Neural crest cell (in vitro differentiated cells): ENCODE measurements at places on chromosomes 3 and 15.
A peak's percentile ranks its signal among the peaks of the same experiment; 100 is the strongest.

- DNase-seq = no peak
These were observed 13.3 kb downstream of the ARMC8 start for GRCh38 chr3:138200424-138200823.

- DNase-seq = no peak
These were observed 210.1 kb upstream of the NR2E3 start for GRCh38 chr15:71600237-71600636.

DNA sequence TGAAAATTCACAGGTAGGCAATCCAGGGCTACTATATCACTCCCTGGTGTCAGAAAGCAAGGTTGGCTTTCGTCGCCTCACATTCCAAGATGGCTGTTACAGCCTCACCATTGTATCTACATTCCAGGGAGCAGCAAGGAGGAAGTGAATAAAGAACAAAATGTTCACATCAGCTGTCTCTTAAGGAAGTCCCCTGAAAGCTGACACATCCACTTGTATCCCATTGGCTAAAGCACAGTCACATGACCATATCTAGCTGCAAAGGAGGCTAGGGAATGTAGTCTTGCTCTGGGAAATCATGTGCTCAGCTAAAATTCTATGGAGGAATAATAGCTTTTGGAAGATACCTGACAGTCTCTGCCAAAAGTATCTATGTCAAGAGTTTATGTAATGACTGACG is 12.8 kb upstream of the GATA2 start:
- no peak for DNase-seq

GRCh38 chr15:63146684-63147083 is 10.6 kb downstream of the RPS27L start:
- no peak for DNase-seq

DNA sequence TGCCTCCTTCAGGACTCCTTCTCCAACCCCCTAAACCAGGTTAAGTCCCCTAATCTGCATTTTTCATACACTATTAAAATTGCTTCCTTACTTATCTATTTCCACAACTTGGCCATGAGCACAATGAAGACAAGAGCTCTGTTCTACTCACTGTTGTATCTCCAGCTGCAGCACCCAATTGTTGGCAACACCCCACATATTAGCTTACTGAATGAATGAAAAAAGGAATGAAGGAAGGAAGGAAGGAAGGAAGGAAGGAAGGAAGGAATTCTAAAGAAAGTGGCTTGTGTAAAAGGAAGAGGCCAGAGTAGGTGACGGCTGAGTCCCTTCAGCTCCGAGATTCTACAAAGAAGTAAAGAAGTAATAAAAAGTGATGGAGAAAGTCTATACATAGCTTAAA is 444.7 kb downstream of the ERC2 start:
- DNase-seq = no peak

DNA sequence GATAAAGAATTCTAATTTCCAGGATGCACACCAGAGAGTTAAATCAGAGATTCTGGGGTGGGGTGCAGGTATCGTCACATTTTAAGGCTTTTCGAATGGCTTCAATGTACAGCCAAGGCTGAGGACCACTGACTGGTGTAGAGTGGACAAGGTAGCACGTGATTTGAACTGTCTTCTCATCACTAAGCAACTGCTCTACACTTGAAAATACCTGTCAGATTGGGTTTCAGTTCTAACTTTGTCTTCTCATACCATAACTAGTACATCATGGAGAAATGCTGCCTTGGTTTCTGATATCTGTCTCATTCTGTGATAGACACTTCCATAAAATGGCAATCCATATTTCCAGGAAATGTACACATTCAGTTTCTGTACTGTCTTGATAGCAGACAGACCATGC is 58.0 kb upstream of the MRPL3 start:
- no peak for DNase-seq

- no peak for DNase-seq
These were observed 103.3 kb downstream of the IL1RAP start for GRCh38 chr3:190617185-190617584.

DNA sequence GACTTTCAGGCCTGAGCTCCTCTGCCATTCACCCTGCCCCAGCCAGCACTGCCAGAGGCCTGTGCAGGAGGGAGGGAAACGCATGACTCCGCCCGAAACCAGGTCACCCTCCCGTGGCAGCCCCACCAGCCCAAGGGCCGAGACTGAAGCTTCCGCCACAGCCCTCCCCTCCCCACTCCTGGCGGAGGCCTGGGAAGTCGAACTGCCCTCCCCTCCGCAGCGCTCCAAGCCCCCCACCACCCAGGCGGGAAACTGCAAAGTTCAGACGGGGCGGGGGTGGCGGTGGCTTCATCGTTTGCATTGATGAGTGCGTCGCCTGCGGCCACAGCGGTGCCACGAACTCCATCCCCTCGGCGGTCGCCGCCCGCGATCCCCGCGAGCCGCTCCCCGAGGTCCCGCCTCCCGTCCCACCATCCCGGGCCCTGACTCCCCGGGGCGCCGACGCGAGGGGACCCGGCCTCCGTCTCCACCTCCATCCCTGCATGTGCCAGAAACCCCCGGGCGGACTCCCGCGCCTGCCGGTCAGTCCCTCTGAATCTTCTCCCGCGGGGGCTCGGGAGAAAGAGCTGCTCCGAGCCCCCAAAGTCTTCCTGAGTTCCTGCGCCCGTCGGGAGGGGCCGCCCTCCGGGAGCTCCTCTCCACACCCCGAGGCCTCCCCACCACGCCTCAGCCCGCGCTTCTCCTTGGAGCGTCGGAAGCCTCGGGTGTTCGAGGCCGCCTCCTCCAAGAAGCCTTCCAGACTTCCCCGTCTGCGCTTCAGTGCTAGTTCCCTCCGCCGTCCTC is 698 bp downstream of the MELTF start:
- DNase-seq = no peak

DNA sequence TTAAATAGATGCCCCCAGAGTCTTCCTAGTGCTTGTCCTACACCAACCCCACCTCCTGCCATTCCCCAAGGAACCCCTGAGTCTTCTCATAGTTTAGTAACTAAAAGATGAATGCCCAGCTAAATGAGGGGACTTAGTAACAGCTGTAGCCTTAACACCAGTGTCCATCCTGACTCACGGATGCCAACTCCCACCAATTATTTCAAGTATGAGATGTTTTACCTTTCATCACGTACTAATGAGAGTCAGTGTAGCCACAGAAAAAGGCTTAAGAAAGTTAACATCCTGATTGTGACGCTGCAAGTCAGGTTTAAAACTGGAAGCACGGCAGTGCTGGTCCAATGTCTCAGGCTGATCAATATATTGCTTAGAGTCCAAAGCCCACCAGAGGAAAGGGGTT is 109.9 kb downstream of the FMN1 start:
- no peak for DNase-seq

DNA sequence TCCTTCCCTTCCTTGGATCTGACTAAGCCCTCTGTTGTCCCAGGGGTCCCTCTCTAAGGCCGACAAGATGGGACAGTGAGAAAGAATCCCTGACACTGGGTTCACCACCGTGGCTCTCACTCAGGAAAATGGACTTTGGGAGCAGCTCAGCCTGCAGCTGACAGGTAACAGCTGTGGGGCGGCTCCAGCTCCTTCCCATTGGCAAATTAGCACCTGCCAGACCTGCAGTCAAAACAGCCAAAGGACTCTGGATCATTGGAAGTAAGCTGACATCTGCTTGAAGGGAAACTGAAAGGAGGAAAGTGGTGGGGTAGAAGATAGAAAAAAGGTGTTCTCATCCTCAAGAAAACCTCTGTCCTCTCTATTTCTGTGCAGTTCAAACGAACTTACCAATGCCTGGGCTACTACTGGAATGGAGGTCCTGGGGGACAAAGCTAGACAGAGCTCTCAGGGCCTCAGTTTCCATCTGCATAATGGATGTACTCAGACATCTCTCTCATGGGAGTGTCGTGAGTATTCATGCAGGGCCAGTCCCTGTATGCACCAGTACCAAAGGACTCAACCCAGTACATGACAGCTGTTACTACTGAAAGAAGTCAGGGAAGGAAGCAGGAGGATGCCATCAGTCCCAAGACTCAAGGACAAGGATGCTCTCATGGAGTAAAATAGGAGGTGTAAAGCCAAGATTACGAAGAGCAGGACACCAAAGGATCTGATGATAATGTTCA is 53.6 kb upstream of the DCLK3 start:
- DNase-seq = no peak

DNA sequence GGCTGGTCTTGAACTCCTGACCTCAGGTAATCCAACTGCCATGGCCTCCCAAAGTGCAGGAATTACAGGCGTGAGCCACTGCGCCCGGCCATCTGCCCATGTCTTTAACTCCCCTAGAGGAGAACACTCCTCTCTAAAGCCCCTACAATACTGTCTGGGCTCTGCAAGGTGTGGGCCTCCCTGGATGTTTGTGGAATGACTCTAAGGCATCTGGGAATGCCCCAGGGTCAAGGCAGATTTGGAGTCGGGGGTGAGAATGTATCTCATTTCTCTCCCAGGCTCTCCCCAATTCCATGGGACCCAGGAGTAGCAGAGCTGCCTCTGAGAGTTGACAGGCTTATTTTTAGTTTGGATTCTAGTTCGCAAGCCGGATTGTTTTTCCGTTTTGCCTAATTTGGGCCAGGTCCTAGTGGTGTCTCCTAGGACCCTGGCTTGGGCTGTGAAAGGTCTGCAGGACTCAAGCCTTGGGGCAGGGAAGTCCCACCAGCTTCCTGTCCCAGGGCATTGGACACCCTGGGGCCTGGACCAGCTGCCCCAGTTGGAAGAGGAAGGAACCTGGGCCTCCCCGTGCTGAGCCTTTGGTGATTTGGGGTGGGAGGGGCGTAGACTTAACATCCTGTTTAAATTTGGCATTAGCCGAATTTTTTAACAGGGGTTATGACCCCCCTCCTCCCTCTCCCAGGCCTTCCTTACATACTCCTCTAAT is 53.5 kb downstream of the MAGEF1 start:
- no peak for DNase-seq

GRCh38 chr3:159604151-159604581 is 384.5 kb upstream of the IL12A start:
- DNase-seq = no peak

DNA sequence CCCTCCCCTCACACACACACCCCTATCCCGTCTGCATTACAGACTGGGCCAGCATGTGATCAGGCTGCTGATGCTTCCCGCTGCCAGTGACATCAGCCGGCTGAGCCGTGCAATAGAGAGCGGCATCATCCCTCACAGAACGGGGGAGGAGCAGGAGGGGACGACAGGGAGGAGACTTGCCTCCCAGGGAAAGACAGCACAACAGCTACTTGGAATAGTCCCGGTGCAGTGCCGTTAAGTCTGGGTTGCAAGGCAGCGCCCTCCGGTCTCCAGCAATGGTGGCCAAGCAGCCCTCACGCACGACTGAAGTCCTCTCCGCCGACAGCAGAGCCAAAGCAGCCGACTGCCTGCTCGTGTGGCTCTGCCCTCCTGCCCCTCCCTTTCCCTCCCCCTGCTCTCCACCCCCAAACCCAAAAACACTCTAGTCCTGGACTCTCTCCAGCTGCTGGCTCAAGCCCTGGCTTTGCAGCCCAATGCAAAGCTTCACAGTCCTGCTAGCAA is 31.5 kb upstream of the RPS17 start:
- DNase-seq = peak; percentile 32

- DNase-seq = no peak
These were observed 24.1 kb downstream of the PLCL2 start for GRCh38 chr3:16908896-16909295.

- DNase-seq = no peak
These were observed 57.8 kb upstream of the ACTC1 start for GRCh38 chr15:34853001-34853758.

DNA sequence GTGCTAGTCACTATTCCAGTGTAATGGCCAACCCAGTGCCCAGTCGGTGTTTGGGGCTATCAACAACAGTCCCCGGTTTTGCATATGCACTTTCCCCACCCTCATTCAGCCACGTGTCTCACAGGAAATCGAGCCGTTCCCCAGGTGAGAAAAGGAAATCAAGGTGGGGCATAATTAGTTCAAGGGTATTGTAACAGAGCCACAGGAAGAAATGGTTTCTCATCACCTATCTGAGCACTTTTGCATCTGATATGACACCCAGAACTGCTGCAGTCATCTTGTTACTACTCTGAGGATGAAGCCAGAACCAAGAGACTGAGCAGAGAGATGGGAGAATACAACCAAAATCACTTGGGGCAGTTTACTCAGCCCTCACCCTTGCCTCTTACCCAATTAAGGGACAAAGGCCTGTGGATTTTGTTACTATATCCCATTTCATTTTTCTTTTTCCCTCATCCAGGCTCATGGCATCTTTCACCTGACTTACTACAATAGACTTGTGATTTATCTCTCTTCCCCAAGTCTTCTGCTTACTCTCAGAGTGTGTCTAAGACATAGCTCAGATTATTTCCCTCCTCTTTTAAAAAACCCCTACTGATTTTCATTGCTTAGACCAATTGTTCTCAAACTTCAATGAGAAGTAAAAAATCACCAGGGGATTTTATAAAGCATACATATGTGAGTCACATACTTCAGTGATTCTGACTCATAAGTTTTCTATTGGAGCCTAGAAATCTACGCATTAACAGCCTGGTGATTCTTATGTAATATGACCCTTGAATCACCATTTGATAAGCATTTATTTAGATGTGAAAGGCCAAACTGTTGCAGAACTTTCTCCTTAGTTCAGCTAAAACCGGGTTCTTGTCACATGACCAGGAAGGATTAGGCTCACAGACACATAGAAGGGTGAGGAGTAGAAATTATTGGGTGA is 40.5 kb downstream of the TRAT1 start:
- no peak for DNase-seq

DNA sequence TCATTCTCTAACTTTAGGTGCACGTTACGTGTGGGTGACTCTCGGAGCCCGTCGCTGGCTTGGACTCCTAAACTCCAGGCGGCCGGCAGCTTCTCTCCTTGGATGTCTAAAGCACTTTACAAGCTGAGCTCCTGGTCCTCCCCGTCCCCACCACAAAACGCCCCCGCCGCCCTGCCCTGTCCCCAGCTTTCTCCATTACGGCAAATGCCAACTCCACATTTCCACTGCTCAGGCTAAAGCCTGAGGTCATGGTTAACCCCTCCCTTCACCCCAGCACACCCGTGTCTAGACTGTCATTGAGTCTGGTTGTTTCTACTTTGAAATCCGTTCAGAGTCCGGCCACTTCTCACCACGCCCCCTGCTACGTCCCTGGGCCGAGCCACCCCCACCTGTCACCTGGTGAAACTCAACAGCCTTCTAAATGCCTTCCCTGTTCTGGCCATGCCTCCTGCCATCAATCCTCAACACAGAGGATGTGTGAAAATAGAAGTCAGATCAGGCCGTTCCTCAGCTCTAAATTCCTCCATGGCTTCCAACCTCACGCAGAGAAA is 8.1 kb upstream of the PCSK6 start:
- DNase-seq = no peak

DNA sequence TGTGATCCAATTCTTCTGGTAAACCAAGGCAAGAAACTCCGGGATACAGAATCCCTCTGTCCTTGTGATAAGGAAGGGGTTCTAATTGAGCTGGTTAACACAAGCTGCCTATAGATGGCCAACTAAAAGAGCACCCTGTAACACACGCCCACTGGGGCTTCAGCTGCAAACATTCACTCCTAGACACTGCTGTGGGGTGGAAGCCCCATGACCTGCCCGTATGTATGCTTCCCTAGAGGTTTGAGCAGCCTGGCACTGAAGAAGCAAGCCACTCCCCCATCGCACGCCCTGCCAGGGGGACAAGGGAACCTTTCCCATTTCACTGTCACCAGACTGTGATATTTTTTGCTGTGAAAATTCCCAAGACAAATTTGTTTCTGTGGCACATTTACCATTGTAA is 516.9 kb upstream of the GOLIM4 start:
- DNase-seq = no peak
